ENCODE measurements at places on chromosomes 6 and 20. TPM values are rescaled to one million over a fixed set of nuclear protein-coding genes. Genes with fewer than 3 reads are reported as not detected.

DNA sequence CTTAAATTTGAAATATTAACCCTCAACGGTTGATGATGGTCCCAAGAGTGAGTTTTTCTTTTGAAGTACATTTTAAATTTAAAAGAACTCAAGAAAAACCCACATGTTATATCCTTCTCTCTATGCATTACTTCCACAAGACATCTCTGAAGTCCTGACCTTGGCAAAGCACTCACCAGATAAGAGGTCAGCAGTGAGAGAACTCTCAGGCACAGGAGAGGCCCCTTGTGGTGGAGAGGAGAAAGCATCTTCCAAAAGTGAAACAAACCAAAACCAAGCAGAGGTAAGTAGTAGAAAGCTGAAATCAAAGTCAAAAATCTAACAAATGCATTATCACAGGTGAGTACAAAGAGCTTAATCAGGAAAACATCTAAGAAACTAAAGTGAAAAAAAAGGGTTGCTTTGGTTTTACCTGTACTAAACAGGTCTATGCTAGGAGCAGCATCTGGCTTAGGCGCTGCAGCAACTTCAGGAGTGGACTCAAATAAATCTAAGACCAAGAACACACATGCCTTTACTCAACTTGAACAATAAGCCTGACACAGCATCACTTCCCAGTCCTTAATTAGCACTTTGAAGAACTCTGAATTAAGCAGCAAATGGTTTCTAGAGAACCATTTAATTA lies 80.5 kb downstream of the PRSS35 start:
- H3K27me3 ChIP-seq = no peaks in the 10 kb centered on the region
- H3K27ac ChIP-seq = no peak overlapping the region
- no peak overlapping the region for H3K4me3 ChIP-seq

PHACTR3 gene
- total RNA-seq = 0.16 TPM

NKAPL gene
- not detected for total RNA-seq

GRCh38 chr6:29230666-29231065 lies 60.0 kb downstream of the OR2J2 start:
- peaks cover 32% of the 10 kb centered on the region for H3K27me3 ChIP-seq
- DNase-seq = no peak
